ENCODE measurements at places on chromosomes 7 and 10.

DNA sequence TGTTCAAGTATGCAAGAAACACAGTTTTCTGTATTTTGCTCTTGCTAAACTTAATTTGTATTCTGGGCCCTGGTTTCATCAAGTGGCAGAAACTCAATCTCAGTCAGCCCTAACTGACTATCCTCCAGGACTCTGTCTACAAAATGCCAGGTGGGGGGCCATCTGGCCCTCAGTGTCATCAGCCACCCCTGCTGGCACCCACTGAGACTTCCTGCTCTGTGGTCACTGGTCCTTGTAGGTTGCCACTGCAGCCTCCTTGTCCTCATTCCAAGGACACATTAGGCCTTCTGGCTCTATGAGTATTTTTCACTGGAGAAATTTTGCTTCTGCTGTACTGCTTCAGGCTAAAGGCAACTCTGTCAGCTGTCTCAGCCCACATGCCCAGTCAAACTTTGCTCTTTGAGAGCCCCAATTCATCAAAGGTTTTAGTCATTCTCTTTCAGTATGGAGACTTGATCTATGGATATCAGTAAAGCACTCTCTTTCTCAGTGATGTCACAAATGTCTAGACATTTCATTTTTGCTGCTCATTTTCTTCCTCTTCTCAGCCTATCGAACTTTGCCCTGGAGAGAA lies 163.6 kb downstream of the KCND2 start:
- no peak for DNase-seq

DNA sequence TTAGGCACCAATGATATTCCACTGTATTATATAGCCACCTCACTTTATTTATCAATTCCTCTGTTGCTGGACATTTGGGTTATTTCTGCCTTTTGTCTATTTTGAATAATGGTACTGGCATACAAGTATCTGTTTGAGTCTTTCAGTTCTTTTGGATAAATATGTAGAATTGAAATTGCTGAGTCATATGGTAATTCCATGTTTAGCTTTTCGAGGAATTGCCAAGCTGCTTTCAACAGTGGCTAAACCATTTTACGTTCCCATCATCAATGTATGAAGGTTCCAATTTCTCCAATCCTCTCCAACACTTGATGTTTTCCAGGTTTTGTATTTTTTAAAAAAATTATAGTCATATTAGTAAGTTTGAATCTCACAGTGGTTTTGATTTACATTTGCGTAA lies 42.3 kb downstream of the JMJD1C start:
- DNase-seq, result no peak

- DNase-seq, result peak; percentile 82
Observed at GRCh38 chr10:30775779-30776591, 146.4 kb upstream of the LYZL2 start.

GRCh38 chr10:119237722-119238436 lies 30.5 kb downstream of the GRK5 start:
- peak; percentile 22 for DNase-seq

DNA sequence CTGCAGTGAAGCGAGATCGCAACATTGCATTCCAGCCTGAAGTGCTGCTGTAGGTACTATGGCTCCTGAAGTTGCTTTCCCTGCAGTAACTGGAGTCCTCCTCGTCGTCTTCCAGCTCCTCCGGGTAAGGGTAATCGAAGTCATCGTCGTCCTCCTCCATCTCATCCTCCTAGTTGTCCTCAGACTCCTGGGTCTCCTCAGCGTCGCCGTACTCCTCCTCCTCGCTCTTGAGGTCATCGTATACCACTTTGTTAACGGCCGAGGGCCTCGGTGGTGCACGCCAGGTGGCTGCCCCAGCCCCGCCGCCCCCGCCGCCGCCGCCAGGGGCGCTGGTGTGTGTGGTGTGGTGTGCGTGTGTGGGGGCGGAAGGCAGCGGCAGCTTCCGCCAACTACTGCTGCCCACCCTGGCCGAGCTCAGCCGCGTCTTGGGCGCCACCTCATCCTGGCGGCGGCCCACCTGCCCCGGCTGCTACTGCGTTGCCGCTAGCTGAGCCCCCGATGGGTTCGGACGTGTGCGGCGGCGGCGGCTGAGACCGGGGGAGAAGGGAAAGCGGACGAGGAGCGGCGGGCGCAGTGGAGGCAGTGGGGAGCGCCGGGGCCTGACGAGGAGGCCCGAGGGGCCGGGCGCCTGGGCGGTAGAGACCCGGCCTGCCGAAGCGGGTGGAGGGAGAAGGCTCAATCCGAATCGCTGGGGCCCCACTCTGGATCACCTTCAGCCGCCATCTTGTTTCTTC lies 11.8 kb upstream of the ACBD5 start:
- peak; percentile 84 for DNase-seq

- no peak for DNase-seq
Observed at GRCh38 chr7:88835147-88835728, 39.7 kb upstream of the TEX47 start.

DNA sequence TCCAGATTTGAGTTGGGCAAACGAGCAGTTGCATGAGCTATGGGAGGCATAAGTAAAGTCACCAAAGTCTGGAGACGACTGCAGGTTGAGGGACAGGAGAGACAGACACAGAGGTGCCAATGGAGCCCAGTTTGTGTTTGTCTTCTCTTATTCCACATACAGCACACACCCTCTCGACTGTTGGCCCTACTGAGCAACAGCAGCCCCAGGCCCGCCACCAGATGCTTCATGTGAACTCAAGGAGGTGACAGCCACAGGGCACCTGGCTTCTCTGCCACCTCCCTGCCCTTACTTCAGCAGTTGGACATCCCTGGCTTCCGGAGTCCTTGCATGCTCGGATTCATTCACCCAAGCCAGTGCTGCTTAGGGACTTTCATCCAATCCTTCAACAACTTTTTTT lies 6.5 kb upstream of the ATOH7 start:
- DNase-seq, result no peak

DNA sequence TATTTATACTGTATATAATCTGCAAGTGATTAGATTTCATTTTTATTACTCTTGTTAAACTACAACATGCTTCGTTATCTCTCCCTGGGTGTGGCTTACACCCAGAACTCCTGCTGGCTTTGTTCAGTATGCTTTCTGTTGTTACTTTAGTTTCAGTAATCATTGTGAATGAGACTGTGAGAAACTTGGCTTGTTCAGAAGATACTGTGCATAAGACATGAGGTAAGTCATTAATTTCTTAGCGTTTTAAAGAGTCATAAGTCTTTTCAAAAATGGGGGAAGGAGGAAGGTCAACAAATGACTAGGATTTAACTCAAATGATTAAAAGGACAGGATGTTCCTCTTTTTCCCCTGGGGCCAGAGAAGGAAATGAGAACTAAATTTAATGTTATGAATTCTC lies 11.6 kb upstream of the ADD3 start:
- no peak for DNase-seq

DNA sequence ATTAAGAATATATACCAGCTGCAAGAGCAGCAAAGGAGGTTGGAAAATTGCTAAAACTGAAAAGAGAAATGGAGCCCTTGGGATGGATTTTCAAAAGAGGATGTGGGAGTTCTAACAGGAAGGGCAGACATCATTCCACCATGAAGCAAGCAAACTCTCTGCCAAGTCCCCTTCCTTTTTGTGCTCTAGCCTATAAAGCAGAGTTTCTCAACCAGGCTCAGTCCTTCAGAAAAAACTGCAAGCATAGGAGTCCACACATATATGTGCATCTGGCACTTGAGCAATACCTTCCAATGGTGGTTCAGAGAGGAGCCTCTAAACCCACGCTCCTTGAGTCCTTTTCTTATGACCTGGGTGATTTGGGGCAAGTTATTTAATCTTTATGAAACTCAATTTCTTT lies 98.6 kb upstream of the MKX start:
- DNase-seq, result no peak

GRCh38 chr10:73819081-73819480 lies 7.7 kb upstream of the NDST2 start:
- no peak for DNase-seq

- DNase-seq, result no peak
Observed at GRCh38 chr10:100655326-100655759, 90.0 kb upstream of the PAX2 start.

DNA sequence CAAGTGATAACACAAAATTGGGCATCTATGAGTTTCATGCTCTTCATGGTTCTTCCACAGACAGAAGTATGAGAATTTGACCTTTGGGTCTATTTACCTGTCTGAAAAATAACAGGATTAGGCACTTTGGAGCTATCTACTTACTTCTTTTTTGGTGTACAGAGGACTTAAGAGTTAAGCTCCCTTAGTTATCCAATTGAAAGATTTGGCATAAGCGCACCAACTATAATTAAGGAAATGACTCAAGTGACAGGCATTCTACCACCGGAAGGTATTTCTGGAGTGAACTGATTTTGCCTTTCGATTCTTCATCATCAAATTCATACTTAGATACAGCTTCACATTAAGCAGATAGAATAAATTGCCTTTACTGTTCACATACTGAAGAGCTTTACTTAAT lies 43.9 kb downstream of the IFIT5 start:
- no peak for DNase-seq

GRCh38 chr7:30922596-30922995 lies 10.9 kb downstream of the AQP1 start:
- peak; percentile 31 for DNase-seq
